Fibroblast of skin of back (primary cell): ENCODE measurements at places on chromosomes 1 and 21.

- DNase-seq: no peak
Measured at GRCh38 chr1:94070865-94071264, 50.1 kb downstream of the ABCA4 start.

DNA sequence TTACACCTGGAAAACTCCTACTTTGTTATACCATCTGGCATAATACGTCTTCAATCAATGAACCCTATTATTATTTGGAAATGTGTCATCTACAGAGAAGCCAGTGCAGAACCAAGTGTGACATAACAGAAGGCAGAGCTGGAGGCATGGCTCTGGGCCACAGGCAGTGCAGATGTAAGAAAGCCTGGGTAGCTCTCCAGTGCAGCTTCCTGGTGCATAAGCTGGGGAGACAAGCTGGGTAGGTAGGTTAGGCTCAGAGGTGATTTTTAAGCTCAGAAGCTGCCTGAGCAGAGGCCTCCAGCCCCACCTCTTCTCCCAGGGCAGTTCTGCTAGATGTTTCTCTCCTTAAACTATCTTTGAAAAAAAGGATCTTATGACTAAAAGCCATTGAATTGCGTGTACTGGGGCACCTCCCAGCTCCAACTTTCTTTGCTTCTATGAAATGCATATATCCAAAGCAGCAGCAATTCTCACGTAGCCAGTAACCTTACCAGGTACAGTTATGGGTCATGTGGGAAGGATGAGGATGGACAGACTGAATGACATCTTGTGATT is 30.7 kb downstream of the AKNAD1 start:
- DNase-seq: no peak

DNA sequence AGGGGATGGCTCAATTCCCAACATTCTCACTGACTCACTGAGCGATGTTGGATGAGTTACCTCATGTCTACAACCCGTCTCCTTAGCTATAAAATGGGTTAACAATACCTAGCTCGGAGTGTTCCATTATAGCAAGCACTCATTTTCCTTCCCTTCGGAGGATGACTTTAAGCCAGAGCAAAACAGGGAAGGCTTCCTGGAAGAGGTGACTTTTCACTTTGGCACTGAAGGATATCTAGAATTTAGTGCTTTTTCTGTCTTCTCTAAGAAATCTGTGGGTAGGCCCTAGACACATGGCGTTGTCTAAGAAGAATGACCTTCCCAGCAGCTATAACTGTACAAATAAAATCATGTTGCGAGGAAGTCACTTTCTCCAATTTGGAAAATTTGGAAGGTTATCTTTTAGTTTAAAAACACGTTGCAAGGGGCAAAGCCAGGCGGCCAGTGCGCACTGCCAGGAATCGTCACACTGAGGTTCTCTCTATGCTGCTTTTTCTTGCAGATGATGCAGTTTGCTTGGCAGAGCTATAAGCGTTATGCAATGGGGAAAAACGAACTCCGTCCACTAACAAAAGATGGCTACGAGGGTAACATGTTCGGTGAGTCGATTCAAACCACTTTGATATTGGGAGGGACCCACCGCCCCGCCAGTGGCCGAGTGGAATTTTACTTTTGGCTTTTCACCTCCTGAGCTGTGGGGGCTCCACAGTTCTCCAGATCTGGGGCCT is 69.5 kb downstream of the MAN1C1 start:
- no peak for DNase-seq

DNA sequence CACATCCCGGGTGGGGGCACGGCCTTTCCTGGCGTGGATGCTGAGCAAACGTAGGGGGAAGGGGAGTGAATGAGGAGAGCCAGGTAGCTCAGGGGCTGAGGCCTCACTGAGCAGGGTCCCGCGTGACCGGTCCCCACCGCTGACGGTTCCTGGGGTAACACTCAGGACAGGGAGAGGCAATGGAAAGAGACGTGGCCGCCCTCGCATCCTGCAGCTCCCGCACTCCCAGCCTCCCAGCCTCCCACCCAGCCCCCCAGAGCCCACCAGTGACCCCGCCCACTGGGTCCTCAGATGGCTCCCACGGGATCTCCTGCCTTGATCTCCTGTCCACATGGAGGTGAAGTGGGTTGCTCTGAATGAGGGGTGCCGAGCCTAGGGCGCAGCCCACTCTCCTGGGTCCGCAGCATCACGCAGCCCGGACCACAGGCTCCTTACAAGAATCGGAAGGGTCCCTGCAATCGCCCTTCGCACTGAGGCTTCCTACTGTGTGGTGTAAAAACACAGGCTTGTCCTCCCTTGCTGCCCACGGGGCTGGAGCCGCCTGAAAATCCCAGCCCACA is 2.4 kb downstream of the TSPEAR start:
- no peak for DNase-seq

GRCh38 chr1:7268983-7269382 is 483.7 kb downstream of the CAMTA1 start:
- no peak for DNase-seq

- peak; percentile 84 for DNase-seq
Measured at GRCh38 chr1:40394491-40395172, 21.1 kb downstream of the SMAP2 start.
